ENCODE measurements at places on chromosomes 1 and 21.

DNA sequence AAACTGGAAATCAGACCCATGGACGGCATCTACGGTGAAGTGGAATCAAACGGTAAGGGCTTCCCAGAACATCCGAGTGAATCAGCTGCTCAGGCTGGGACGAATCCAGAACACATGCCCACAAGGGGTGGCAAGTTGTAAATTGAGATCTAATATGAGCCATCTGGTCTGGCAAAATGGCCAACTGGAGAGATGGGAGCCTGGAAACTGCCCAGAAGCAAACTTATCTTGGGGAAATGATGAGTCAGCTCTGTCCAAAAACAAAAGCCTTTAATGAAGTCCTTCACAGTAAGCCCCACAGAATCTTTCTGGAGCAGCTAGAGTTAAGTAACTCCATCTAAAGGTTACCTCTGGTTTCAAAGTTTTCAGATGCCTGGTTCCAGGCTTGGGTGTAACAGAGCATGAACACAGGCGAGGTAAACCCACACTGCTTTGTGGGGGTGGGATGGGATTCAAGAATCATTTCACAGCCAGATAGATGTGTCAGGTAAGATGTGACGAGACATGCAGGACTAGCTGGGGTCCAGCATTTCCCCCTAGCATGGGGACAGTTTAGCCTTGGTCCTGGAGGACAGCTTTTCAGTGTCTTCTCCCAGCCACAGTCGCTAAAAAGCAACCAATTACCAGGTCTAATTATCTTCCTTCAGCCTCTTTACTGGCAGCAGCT, 10.5 kb upstream of the SRP9 start:
- no peak for DNase-seq

DNA sequence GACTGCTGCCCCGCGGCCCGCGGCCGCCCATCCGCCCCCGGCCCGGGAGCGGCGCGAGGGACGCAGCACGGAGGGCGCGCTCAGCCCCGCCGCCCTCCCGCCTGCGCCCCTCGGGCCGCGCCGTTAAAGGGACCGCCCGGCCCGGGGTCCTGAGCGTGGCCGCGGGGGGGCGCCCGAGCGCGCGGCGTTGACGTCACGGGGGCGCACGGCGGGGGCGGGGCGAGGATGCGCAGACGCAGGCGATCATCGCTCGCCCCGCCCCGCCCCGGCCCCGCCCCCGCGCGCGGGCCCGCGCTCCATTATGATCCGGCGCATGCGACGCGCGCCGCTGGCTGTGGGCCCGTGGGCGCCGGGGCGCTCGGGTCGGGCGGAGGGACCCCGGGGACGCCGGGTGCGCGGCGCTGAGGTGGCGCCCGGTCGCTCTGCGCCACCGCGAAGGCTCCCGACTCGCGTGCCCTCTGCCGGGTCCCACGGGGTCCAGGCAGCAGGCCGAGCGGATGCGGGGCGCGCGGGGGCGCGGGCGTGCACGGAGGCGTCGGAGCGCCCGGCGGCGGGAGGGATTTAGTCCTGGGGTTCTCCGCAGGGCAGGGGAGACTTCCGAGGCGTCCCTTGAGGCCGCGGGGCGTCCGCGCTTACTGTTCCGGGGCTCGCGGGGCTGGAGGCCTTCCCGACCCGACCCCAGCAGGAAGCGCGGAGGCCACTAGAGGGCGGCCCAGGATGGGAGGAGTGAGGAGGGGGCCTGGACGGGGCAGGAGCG, at the start of gene DVL1:
Gene DVL1, minus strand, starts transcription at position 163 of the 757 bp plus-strand sequence. CDS start 353 bp downstream, outside the sequence.
- DNase-seq: peak; percentile 83

- DNase-seq: no peak
Measured at GRCh38 chr1:177355575-177355974, 184.8 kb downstream of the BRINP2 start.

DNA sequence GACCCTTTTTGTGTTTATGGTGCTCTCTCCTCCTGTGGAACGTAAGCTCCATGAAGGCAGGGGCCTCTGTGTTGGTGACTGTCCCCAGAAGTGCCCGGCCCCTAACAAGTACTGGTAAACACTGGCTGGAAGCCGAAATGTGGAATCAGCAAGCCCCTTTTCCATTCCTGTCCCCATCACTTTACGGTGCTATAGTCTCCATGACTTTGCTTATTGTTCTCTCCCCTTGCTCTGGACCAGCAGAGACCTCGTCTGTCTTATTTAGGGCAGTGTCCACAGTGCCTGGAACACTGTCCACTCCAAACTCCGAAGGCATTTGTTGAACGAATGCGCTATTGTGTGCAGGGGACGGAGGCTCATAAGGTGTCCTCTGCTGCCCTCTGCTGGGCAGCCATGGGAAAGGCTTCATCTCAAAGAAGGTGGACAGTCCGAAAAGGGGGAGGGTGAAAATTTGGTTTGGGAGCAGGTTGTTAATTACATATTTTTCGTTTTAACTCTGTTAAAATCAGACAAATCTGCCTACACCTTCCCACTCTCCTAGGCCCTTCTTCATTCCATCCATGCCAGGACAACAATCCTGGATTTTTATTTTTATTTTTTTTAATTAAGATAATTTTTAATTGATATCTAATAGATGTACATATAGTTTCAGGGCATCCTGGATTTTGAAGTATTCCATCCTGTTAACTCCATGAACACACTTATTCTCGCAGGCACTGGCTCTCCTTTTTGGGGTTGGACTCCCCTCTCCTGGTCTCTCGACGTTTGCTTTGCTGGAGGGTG, 115.6 kb downstream of the PGBD5 start:
- DNase-seq: peak; percentile 81

DNA sequence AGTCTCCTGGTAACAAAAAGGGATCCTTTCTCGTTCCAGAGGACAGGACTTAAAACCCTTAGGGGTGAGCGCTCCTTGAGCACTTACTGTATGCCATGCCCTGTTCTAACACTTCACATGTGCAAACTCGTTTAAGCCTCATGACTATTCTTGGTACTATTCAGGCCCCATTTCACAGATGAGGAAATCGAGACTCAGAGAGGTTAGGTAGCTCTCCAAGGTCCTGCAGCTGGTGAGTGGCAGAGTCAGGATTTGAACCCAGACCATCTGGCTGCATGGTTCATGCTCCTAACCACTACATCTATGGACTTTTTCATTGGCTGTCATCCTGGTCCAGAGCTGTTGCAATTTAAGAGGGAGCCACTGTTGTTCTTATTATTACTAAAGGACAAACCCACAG, 46.7 kb upstream of the WNT4 start:
- no peak for DNase-seq

DNA sequence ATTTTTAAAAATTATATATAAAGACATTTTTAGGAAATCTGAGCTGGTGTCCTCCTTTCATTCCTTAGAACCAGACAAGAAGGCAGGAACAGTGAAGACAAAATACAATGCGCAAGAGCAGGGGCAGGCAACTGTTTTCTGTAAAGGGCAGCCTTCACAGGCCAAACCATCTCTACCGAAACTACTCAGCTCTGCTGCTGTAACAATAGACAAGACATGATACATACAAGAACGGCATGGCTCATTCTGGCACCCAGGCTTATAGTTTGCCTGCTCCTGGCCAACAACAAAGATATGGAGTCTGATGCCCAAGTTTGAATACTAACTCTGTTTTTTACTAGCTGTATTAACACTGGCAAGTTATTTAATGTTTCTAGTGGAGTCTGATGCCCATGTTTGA, 232.0 kb downstream of the SMYD3 start:
- DNase-seq: no peak

DNA sequence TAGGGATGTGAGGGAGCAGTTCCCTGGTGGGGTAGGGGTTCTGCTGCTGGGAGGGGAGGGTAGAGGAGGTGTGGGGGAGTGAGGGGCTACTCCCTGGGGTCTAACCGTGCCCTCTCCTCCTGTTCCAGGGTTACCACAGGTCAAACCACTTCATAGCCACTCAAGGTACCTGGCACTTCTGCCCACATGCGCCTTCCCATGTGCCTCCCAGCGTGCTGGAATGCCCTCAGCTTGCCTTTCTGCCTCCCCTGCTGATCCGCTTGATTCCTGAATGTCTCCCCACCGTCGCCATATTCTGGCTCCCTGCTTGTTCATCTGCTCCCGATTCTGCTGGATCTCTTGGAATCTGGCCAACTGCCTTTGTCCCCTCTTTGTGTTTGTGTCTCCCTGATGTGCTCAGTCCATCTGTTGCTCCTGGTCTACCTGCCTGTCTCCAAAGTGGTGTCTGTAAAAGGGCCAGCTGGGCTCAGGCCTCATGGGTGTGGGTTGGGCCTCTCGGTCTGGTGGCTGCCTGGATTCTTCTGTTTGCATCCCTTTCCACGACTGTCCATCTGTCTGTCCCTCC, 74.4 kb downstream of the PTPRU start:
- no peak for DNase-seq

DNA sequence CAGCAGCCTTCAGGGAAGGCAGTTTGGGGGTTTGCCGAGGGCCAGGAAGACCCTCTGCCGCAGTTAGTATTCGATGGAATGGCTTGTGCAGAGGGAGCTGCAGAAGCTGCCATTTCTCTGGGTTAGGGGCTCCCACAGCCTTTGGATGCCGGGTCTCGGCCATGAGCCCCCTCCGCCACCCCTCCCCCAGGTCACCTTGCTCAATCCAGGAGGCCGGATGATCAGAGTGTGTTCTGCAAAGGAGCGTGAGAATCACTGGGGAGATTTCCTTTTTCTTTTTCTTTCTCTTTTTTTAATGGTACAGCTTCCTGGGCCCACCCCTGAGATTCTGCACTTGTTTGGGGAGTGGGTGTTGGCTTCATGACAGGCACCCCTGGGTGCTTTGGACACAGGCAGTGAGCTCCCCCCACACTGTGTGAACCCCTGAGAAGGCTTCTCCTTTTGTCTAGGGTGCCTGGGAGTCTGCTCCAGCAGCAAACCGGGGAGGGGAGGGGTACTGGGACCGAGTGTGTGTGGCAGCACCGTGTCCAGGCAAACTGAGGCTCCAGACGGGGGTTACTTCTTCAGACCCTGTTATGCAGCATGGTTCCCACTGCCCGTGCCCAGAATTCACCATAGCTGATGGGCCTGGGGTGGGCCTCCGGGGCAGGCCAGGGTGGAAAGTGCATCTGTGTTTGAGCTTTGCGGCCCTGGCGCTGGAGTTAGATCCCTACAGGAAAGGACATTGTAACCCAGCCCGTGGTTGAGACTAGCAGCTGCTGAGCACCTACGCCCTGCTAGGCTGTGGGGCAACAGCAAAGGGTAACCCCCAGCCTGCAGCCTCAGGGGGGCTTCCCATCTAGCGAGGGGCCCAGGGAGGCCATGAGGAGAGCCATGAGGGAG, 18.5 kb downstream of the TNFRSF1B start:
- no peak for DNase-seq

- DNase-seq: no peak
Measured at GRCh38 chr1:207958376-207959139, 47.6 kb upstream of the CD34 start.

- no peak for DNase-seq
Measured at GRCh38 chr1:36284517-36284916, 21.7 kb upstream of the SH3D21 start.
